ENCODE measurements at places on chromosomes 5 and 9.
A peak's percentile ranks its signal among the peaks of the same experiment; 100 is the strongest.

GRCh38 chr5:109006129-109006528, 258.4 kb downstream of the FER start:
- no peak for DNase-seq

- peak; percentile 53 for DNase-seq
These were observed at the start of gene PTGES for GRCh38 chr9:129752900-129753729. TSS of gene PTGES (minus strand) at chr9:129753042. CDS start at chr9:129753012, 30 bp downstream.

- DNase-seq: no peak
These were observed 23.6 kb downstream of the PLPP7 start for GRCh38 chr9:131312822-131313770.

DNA sequence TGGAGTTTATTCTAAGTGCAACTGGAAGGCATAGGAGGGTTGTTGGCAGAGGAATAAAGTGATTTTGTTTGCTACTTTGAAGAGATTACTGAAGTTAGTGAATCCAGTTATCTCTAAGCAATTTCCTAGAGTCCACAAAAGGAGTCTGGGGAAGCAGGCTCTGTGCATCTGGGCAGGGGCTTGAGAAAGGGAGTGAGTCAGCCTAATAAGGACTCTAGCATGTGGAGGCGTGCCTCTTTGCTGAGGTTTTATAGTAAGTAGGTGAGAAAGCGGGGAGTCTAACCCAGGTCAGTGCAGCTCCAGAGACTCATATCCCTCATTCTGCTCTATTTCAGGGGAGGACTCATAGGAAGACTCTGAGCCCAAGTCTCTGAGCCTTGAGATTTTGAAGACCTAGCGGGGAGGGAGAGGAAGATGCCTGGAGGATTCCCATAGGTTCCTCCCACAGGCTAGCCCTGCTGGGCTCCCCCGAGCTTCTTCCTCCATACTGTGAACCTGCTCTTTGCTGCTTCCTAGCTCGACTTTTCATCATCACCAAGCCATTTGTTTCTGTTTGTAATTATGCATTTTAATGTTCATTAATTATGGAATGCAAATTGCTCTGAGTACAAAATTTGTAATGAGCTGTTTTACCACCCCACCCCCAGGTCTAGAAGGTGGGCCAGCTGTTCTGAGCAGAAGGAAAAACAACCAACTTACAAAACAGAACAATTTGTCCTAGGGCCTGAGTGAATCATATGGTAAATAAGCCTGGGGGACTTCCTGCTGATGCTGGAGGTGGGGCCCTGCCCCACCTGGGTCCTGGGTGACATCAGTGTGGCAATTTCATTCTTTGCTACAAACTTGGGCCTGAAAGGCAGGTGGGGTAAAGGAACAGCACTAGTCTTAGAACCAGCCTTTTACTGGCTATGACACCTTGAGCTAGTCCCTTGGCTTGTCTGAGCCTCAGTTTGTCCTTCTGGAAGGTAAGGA, 150.2 kb downstream of the TRIM32 start:
- DNase-seq: no peak

DNA sequence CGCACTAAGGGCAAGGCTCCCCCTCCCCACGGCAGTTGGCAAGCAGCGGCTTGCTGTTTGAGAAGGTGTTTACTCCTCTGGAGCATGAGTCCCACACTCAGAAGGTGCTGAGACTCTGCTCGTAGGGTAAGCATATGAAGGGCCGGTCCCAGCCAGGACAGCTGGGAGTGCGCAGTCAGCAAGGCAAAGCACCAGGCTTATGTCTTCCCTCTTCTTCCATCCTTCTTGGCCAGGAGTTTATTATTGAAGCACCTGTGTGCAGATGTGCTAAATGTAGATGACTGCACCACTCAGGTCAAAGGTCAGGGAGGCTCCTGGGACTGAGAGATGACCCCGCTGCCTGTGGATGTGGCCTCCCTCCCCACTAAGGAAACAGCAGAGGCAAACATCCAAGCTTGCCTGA, 27.0 kb upstream of the CDKN2AIPNL start:
- DNase-seq: no peak

- no peak for DNase-seq
These were observed 173.5 kb upstream of the DMAC1 start for GRCh38 chr9:7973123-7973522.

DNA sequence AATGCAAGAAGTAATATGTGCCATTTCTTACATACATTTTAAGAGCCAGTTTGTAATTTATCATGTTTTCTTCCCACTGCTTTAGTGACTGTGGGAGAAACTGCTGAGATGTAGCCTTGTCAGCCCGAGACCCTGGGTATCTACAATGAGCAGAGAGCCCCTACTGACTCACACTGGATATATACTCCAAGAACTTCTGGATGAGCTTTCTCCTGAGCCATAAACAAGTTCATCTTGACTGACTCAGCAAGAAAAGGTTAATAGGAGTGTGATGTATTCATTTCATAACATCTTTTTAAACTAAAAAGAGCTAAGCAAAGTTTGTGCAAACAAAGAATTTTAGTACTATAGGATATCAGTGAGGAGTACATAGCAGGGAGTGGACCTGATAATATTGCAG, 182.5 kb downstream of the EDIL3 start:
- DNase-seq: no peak

DNA sequence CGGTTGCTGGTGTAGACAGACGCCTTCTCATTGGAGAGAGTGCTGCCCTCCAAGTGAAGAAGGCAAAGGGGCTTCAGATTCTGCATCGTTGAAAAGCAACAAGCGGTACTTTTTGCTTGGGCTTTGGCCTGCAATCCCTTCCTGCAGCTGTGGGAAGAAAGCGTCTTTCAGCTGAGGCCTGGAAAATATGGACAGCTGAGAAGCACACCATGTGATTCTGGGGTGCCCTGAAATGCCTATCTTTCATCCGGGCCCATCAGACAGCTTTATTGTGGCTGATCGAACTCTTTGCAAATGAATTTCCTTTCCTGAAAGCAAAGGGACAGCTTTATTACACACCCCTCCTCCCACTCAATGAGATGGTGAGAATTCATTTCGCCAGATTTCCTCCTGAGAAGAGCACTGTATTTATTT, 74.0 kb downstream of the NSG2 start:
- DNase-seq: no peak

GRCh38 chr5:149493316-149493715, 57.9 kb downstream of the CSNK1A1 start:
- DNase-seq: no peak

GRCh38 chr9:19495186-19496028, 86.6 kb downstream of the ACER2 start:
- no peak for DNase-seq

- DNase-seq: peak; percentile 68
These were observed 41.3 kb downstream of the PFDN1 start for GRCh38 chr5:140261403-140262171.

GRCh38 chr5:180970336-180970735, 18.3 kb upstream of the BTNL3 start:
- DNase-seq: no peak

Measured in CD4-positive, alpha-beta T cell treated with Interferon alpha-2 for 1 hour (primary cell).